ENCODE measurements at places on chromosomes 3 and 15.

DNA sequence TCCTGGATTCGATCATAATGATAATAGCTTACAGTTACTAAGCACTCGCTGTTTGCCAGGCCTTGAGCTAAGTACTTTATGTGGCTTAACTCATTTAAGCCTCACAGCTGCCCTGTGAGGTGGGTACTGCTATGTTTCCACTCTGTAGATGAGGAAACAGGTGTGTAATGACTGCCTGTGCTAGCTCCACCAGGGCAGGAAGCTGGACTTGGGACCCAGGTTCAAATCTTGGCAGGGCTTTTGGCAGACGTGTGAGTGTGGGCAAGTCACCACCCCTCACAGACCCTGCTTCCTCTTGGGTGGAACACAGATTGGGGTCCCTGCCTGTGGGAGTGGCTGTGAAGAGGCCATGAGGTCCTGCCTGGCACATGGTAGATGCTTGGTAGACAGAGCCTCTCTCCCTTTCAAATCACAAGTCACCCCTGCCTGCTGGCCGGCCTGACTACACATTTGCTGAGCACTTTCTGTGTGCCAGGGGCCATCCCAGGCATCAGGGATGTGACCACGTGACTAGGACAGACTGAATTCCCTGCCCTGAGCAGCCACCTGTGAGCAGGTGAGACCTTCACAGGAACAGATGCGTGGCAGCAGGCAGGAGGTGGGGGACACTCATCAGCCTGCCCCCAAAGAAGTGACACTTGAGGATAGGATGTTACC lies 3.7 kb downstream of the EFCC1 start:
- no peak for DNase-seq

GRCh38 chr15:98543237-98543636 lies 105.1 kb upstream of the IGF1R start:
- no peak for DNase-seq

- no peak for DNase-seq
Observed at GRCh38 chr15:34241376-34242330, 16.8 kb downstream of the EMC4 start.

GRCh38 chr3:166118049-166118448 lies 280.8 kb upstream of the BCHE start:
- DNase-seq: no peak

DNA sequence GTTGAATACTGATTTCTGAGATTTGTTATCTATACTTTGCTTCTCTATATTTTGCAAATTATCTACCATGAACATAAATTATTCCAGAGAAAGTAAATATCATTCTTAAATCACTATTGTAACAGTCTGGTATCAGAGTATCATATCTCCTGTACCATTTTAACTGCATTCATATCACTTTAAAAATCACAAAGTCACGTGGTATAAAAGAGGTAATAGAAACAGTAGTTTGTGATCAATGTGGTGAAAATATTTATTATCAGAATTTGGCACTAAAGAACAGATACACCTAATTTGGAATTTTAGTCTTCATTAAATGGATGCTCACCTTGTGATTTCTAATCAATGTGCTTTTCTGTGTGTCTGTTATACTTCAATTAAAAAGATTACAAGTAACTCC lies 47.8 kb downstream of the P3H2 start:
- no peak for DNase-seq

DNA sequence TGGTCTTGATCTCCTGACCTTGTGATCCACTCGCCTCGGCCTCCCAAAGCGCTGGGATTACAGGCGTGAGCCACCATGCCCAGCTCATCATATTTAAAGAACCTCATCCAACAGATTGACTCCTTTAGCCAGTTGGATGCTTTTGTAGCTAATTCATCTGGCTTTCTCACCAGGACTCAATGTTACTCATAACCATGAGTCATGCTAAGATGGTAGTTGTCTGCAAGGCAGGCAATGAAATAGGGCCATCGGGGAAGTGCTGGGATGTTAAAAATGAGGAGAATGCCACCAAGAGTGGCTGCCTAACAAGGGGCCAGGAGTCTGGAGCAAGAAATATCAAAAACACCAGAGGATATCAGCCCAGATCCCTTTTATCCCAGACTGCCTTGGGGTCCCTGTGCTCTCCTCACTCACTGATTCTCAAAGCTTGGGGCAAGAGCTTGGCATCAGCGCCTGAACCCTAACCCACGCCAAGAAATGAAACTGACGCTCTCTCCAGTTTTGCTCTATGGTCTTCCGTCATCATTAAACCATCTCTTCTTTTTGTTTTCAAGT lies 7.4 kb upstream of the PCOLCE2 start:
- DNase-seq: no peak

DNA sequence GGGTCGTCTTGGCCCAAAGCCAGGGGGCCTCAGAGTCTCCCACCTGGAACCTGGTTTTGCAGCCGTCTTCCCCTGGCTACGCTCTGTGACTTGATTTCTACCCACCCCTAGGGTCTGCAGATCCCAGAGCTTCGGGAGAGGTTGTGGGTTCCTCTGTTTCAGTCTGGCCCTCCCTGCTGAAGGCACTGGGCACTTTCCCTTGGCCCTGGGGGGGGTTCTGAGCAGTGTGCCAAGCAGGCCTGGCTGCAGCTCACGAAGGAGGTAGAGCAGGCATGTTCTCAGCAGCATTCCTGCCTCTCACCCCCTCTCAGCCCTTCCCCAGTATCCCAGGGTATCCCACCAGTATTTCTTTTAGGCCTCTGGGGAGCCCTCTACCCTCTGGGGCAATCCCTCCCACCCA lies 99.0 kb downstream of the TMEM266 start:
- DNase-seq: no peak

GRCh38 chr15:31303726-31304648 lies 22.6 kb upstream of the KLF13 start:
- DNase-seq: no peak

GRCh38 chr15:60083318-60083717 lies 79.2 kb downstream of the FOXB1 start:
- DNase-seq: no peak

GRCh38 chr3:196989721-196990262 lies 21.2 kb upstream of the PIGZ start:
- no peak for DNase-seq

- DNase-seq: no peak
Observed at GRCh38 chr3:16476636-16477035, 36.9 kb downstream of the RFTN1 start.

- no peak for DNase-seq
Observed at GRCh38 chr15:33844186-33844585, 124.1 kb upstream of the CHRM5 start.

DNA sequence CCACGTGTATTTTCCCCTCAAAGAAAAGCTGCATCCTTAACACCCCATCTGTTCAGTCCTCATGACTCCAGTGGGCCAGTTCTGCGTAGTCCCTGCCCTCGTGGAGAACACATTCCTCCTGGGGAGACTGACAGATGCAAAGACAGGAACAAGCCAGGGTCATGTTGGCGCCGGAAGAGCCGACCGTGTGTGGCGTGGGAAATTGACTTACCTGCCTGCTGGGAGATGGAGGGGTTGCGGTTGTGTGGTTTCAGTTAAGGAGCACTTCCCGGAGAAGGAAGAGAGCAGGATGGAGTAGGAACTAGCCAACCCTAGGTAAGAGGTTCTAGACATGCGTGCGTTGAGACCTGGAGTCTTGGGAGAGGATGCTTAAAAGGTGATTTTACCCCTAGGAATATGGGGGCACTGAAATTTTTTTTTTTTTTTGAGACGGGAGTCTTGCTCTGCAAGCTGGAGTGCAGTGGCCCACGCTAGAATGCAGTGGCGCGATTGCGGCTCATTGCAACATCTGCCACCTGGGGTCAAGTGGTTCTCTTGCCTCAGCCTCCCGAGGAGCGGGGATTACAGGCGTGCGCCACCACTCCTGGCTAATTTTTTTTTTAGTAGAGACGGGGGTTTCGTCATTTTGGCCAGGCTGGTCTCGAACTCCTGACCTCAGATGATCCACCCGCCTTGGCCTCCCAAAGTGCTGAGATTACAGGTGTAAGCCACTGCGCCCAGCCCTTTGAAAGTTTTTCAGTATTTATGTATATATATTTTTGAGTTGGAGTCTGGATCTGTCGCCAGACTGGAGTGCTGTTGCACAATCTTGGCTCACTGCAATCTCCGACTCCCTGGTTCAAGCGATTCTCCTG lies 1.4 kb downstream of the VHL start:
- no peak for DNase-seq

GRCh38 chr15:74319596-74320351 lies 47.7 kb downstream of the CYP11A1 start:
- no peak for DNase-seq

DNA sequence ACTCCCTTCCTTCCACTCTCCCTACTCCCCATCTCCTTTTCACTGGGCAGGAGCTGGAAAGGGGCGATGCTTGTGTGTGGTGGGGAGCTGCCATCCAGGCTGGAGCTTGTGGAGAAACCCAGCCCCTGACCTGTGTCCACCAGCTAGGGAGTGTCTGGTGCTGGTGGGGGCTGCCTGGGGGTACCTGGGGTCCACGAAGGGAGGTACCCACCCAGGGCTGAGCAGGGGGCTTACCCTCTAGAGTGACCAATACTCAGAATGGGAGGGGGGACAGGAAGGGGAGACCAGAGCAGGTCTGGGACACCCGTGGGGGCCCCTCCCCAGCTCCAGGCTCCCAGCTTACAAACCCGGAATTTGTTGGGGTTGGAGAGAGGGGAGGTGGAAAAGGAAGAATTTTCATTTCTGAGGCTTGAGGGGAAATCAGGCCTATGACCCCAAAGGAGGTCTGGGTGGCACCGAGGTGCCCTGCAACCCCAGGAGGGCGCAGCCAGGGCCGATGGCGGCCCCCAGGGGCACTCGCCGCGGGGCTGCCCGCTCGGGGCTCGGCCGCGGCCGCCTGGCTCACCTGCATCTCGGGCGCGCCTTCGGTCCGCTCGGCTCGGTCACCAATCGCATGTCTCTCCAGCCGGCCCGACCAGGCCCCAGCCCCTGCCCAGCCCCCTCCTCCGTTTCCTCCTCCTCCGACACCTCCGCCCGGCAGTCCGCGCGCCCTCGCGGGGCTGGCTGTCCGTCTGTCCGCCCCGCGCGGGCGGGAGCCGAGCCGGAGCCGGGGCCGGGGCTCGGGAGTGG lies 773 bp downstream of the LINGO1 start:
- no peak for DNase-seq

- no peak for DNase-seq
Observed at GRCh38 chr3:46351646-46352045, 2.3 kb upstream of the CCR2 start.

DNA sequence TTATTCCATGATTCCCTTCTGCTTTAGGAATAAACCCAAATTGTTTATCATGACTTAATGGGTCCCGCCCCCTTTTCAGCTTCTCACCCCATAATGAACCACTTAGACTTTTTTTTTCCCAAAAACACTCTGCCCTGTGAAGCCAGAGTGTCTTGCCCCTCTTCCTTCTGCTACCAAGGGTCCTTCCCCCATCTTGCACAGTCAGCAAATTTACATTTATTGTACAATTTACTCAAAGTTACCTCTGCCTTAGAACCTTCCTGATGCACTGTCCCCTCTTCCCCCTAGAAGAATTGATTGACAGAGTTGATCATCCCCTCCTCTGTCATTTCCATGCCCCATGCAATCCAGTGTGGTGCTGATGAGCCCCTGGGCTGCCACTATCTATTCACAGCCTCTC lies 101.5 kb upstream of the PPP2R3A start:
- DNase-seq: no peak

DNA sequence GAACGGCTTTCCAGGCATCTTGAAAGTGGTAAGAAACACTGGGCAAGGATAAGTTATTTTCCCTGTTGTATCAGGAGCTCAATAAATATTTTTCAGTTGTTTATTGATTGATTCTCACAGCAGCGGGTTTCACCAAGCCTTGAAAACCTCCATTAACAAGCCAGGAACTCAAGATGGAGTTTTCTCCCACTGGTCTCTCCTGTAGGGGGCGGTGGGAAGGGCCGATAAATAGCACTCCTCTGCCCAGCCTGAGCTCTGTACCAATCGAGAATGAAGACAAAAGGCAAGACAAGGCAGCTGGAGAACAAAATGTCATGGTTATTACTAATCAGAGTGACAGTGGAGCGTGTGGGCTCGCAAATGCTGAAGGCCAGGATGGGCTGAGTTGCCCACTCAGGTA lies 7.4 kb downstream of the HRH1 start:
- DNase-seq: no peak

GRCh38 chr15:51681303-51681963 lies at the start of gene SCG3:
SCG3 (plus strand) TSS chr15:51681503; CDS start chr15:51681756, 253 bp downstream.
- no peak for DNase-seq

DNA sequence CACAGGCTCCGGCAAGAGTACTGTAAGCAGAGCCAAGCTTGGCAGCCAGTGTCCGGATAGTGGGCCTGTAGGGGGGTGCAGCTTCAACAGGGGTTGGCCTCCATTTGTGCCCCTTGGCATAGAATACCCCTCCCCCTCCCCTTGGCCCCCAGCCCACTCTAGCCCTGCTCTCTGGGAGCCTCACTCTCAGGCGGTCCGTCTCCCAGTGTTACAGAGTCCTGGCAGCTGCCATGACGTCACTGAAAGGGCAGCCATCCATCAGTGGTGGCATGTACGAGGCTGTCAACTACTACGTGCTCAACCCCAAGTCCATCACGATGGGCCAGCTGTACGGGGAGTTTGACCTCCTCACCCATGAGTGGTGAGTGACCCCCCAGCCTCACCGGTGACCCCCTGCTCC lies 50.4 kb downstream of the DNAH1 start:
- DNase-seq: no peak

- DNase-seq: no peak
Observed at GRCh38 chr3:143103652-143104051, 15.9 kb upstream of the CHST2 start.

DNA sequence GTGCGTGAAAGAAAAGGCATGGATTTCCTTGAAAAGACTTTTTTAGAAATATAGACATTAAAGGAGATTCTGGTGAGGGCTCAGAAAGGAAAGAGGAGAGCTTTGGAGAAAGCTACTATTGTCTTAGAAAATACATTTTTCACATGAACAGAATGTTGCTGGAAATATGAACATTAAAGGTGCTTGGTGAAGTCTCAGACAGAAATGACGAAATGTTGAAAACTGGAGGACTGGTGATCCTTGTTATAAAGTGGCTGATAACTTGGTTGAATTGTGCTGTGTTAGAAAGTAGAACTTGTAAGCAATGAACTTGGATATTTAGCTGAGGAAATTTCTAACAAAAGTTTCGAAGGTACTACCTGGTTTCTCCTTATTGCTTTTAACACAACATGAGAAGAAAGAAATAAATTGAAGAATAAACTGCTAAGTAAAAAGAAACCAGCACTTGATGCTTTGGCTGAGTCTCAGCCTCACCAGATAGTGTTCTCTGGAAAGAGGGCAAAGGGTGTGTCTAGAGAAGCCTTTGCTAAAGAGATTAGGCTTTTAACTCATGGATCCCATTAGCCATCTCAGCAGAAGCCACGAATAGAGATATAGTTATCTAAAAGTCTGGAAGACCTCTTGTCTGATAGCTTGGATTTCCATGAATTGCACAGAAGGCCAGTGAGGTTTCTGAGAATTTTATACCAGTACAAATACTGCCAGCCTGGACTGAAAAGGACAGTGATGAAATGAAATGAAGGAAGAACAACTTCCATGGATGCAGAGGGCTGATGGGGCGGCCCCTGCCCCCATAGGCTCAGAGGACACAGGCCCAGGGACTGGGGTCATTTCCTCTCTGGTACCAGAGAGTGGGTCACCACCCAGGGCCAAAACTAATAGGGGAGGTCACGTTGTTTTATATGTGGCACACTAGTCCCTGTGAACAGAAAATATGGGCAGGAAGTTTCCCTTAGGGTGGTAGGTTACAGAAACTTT lies 91.5 kb downstream of the RPL22L1 start:
- no peak for DNase-seq
